ENCODE measurements at places on chromosomes 2 and 18.

GRCh38 chr18:28164771-28165483 lies 12.0 kb downstream of the CDH2 start:
- DNase-seq, result no peak

- DNase-seq, result no peak
These were observed 44.2 kb downstream of the NLRC4 start for GRCh38 chr2:32220445-32220844.

DNA sequence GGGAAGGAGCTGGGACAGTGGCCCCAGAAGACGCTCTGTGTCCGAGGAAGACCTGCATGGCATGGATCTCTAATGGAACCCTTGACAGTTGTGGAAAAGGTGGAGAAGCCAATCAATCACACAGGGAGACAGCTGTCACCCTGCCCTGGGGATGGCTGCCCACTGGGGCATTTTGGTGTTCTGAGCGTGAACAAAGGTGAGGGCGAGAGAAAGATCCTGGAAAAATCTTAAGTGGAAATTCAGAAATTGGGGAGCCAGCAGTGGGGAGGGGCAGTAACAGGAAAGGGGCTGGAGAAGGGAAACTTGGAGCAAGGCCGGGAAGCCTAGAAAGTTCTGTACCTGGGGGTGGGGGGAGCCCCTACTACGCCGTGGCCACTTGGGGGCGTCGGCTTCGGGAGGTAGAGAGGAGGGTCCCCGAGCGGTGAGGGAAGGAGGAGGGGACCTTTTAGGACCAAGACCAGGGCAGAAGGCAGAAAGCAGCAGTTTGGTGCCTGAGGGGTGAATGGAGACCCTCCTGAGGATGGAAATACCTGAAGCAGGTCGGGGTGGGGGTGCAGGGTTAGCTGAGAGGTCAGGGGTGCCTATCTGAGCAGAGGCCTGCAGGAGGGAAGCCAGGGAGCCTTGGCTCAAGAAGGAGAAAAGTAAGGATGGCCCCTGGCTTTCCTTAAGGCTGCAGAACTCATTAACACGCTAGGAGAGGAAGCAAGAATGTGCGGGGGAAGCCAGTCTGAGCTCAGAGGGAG lies 30.0 kb downstream of the NGEF start:
- no peak for DNase-seq

- DNase-seq, result no peak
These were observed 151.5 kb downstream of the INHBB start for GRCh38 chr2:120497261-120497977.

- peak; percentile 41 for DNase-seq
These were observed 46.4 kb downstream of the ASXL2 start for GRCh38 chr2:25831746-25832449.
